ENCODE measurements at places on chromosomes 16 and 17.

- peak; percentile 75 for DNase-seq
Observed at GRCh38 chr17:1455291-1455796, 688 bp downstream of the CRK start.

DNA sequence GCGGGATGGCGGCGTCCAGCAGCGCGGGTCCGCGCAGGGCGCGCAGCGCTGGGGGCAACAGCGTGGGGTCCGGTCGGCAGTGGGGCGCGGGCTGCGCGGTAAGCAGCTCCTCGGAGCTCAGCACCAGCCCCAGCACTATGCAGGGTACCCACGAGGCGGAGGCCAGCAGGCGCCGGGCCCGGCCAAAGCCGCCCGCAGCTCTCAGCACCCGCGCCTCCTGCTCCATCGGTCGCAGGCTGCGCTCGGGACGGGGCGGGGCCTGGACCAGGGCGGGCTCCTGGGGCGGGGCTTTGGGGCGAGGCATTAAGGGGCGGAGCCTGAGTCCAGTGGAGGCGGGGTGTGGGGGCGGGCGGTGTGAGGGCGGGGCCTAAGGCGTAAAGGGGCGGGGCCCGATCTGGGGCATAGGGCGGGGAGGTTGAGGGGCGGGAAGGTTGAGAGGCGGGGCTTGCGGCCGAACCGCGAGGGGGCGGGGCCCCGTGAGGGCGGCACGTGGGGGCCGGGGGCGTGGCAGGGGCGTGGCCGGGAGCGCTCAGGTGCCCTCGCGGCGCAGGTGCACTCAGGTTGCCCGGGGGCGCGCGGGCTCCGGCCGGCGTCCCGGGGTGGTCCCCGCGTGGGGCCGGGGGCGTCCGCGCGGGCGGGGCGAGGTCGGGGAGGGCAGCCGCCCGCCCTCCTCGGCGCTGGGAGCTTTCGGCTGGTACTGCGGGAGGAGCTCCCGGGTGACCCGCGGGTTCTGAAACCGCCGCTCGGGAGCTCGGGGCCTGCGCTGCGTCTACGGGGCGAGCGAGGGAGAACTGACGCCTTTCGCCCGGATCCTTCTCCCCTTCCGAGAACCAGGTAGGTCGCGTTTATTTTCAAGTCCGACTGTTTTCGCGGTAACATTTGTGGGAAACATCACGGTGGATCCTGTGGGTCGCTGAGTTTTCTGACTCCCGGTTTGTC lies 1.4 kb upstream of the SLC22A31 start:
- DNase-seq, result peak; percentile 90

- DNase-seq, result no peak
Observed at GRCh38 chr16:72362973-72363372, 191.0 kb upstream of the PMFBP1 start.

DNA sequence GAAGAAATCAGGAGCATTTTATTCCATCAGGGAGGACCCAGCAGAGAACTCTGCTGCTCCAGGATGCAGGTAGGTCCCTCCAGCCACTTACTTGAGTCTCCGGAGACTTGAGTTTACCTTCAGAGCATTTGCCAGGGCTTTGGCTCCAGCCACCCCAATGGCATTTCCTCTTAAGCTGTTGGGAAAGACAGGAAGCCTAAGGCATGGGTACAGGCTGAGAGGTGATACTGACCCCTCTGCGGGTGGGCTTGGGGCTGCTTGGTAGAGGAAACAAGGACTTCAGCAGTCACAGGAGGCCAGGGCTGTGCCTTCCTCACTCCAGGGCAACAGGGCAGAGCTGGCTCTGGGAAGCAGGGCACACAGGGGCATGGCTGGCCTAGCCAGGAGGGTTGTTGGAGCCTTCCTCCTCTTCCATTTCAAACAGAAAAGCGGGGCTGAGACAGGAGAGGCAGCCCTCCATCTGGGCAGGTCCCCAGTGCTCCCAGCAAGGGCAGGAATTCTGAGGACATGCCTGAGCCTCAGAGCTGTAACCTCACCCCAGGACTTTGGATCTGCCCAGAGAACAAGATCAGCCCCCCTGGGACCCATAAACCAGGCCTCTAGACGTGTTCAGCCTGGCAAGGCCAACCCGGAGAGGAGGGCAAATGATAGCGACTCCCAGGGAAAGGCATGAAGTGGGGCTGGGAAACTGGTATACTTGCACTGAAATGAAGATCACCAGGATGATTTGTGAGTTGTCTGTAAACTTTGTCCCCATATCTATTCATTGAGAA lies 34.4 kb downstream of the NLRC3 start:
- DNase-seq, result no peak

GRCh38 chr16:27437946-27438345 lies 36.0 kb downstream of the IL21R start:
- no peak for DNase-seq

GRCh38 chr17:27860971-27861664 lies 32.0 kb downstream of the LYRM9 start:
- DNase-seq, result no peak

- DNase-seq, result no peak
Observed at GRCh38 chr17:57569853-57570252, 175.2 kb downstream of the CCDC182 start.

DNA sequence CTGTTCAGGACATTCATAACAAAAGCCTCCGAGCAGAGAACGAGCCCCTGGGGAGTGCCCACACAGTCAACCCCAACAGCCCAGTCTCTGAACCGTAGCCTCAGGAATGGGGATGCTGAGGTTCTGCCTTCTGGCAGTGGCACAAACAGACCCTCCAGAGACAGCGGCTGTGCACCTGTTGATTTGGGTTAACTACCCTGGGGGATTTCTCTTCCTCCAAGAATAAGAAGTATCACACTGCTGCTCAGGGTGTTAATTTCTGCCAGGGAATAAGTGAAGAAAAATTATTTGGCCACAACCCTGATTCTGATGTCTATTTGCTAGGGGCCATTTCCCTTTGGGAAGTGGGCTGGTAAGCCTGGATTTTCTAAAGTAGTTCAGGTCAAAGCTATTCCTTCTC lies 51.0 kb upstream of the PIRT start:
- no peak for DNase-seq

- no peak for DNase-seq
Observed at GRCh38 chr16:74698222-74698621, 2.4 kb downstream of the MLKL start.

- DNase-seq, result no peak
Observed at GRCh38 chr16:50705436-50706110, 12.2 kb downstream of the NOD2 start.

- DNase-seq, result no peak
Observed at GRCh38 chr17:9173386-9173983, 152.2 kb downstream of the NTN1 start.

DNA sequence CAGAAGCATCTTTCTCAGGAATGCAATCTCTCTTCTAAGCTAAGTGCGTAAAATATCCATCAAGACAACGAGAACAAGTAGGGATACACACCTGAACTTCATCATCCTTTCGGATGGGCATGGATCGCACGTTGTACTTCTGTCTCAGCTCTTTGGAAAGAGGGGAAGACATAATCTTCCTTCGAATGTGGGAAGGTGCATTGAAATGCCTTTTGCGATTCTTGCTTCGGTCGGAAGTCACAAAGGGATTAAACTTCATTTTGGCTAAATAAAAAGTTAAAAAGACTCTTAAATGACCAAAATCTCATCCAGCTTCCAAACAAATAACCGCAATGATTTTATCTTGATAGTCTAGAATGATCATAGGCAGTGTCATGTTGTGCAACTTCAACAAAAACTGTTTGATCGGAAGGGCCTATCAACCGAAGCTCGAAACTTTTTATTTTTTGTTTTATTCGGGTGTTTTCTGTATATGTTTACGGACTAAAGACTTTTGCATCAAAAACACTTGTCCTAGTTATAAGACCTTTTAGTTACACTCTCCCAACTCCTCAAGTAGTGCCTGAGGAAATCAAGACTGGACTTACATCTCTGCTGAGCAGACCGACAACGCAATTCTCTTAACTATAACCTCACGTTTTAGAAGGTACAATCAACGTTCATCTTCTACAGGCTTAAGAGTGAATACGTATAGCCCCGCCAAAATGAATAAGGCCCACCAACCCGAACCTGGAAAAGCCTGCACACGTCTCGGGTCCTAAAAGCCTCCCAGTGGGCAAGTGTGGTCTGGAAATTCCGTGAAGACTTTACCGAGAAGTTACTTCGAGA lies 727 bp downstream of the RPL26 start:
- DNase-seq, result no peak

GRCh38 chr16:48164907-48165715 lies 9.3 kb upstream of the ABCC12 start:
- DNase-seq, result peak; percentile 89

- peak; percentile 92 for DNase-seq
Observed at GRCh38 chr17:82648165-82648668, at the start of gene WDR45B. WDR45B (minus strand) TSS chr17:82648444; CDS start chr17:82648340, 104 bp downstream.

- DNase-seq, result no peak
Observed at GRCh38 chr16:69741519-69741918, 13.2 kb downstream of the NOB1 start.

DNA sequence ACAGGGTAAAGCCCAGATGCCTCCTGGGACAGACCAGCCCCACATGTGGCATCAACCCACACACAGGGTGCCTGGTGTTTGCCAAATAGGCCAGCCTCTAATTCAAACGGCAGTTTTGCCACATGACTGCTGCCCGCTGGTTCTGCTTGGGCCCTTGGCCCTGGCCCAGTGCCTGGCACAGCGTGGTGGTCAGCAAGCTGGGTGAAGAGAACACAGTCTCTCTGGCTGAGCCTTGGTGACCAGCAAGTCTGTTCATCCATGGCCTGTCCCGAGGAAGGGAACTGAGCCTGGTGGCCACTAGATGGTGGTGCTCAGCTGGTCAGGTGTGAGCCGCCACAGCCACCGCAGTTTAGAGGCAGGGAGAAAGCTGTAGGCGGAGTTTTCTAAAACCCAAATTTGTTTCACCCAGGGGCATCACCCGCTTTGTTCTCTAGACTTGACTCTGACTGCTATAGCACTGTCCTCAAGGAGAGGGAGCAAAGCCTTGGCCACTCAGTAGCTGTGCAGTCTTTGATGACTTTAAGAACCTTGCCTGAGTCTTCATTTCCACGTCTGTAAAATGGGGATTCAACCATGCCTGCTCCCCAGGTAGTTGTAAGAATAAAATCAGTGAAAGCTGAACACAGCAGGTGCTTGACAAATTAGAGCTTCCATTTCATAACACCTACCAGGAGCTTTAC lies 4.7 kb upstream of the GFAP start:
- peak; percentile 76 for DNase-seq

- no peak for DNase-seq
Observed at GRCh38 chr16:81517629-81518438, 73.2 kb downstream of the CMIP start.

DNA sequence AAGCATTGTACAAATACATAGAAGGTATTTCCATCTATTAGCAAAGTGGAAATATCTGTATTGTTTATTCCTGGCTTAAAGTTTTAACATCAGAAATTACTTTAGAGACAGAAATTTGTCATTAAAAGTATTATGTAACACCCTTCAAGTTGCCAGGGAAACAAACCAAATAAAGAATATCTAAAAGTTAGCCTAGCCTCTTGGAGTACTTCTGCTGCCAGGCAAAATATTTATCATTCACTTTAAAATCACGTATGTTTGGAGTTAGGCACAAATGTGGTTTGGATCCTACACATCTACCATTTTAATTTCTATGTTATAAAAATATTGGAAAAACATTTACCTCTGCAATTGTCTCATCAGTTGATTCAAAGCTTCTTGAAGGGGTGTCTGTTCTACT lies 14.7 kb downstream of the BRD7 start:
- no peak for DNase-seq

GRCh38 chr17:1792495-1793446 lies 30.9 kb downstream of the SERPINF1 start:
- DNase-seq, result no peak

DNA sequence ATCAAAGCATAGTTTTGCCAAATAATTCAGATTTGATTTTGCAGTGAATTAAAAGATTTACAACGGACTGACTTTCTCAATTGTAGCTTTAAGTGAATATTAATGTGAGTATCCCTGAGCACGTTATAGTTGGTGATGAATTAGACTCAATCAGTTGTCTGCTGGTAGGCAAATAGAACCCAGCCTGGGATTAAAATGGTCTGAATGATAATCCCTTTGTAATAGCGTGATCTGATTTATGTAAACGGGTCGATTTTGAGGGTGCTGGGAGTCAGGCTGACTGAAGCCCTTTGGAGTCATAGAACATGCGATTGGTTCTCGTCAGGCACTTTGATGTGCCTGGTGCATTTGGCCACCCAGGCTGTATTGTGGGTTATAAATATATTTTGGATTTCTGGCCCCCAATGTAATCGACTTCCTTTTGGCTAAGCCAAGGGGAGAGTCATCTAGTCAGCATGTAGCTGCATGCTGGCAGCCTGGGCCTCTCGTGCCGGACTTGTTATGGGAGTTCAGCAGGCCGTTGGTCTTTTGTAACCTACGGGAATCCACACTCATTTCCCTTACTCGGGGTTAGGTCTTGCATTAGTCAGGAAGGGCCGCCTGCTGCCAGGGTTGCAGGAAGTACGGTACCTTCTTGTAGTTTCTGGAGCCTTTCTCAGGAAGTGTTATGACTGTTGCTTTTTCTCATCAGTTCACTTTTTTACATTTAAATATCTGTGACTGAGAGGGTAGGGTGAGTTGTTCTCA lies 5.4 kb downstream of the PGS1 start:
- peak; percentile 82 for DNase-seq

- no peak for DNase-seq
Observed at GRCh38 chr17:48725288-48726064, 2.5 kb downstream of the PRAC2 start.

- no peak for DNase-seq
Observed at GRCh38 chr16:60712144-60712543, 1324.1 kb downstream of the CDH8 start.

DNA sequence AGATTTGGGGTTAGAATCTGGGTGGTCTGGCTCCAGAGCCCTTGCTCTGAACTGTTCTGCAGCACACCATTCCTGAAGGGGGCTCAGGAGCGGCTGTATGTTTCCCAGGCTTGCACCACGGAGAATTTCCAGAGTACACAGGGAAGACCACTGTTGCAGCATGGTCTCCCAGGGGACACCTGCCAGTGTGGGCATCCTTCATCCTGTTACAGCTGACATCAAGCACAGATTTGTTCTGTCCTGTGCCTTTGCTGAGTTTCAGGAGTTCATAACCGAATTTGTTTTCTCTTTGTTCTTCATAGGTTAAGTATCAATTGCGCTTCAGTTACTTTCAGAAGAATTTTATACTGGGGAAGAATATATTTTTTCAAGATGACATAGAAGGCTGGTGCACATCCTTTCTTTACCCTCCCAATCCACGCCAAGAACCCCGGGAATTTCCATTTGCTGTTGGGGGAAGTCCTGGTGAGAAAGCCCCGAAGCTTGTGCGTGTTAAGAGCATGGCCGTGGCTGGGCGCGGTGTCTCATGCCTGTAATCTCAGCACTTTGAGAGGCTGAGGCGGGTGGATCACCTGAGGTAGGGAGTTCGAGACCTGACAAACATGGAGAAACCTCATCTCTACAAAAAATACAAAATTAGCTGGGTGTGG lies 26.3 kb upstream of the ABCA3 start:
- no peak for DNase-seq

GRCh38 chr16:1771188-1771863 lies at the start of gene NME3:
NME3 (minus strand) TSS chr16:1771543; CDS start chr16:1771534, 9 bp downstream.
- DNase-seq, result peak; percentile 91

Measured in activated CD8-positive, alpha-beta memory T cell treated with anti-CD3 and anti-CD28 coated beads, Interleukin-2, amount 50 U/mL, for 48 hours (primary cell).